Stimulated activated CD4-positive, alpha-beta T cell treated with anti-CD3 and anti-CD28 coated beads, Interleukin-1b, Interleukin-23, amount 100 ng/mL, for 1 hour (primary cell): ENCODE measurements at places on chromosomes 6 and 20.

- no peak for DNase-seq
These were observed 9.7 kb upstream of the TNFRSF6B start for GRCh38 chr20:63686492-63687321.

- DNase-seq, result no peak
These were observed 206.7 kb upstream of the JARID2 start for GRCh38 chr6:15039136-15039535.

GRCh38 chr6:124026694-124027093 is 223.0 kb downstream of the NKAIN2 start:
- no peak for DNase-seq

- DNase-seq, result no peak
These were observed 60.6 kb upstream of the FAM184A start for GRCh38 chr6:119138906-119139541.

DNA sequence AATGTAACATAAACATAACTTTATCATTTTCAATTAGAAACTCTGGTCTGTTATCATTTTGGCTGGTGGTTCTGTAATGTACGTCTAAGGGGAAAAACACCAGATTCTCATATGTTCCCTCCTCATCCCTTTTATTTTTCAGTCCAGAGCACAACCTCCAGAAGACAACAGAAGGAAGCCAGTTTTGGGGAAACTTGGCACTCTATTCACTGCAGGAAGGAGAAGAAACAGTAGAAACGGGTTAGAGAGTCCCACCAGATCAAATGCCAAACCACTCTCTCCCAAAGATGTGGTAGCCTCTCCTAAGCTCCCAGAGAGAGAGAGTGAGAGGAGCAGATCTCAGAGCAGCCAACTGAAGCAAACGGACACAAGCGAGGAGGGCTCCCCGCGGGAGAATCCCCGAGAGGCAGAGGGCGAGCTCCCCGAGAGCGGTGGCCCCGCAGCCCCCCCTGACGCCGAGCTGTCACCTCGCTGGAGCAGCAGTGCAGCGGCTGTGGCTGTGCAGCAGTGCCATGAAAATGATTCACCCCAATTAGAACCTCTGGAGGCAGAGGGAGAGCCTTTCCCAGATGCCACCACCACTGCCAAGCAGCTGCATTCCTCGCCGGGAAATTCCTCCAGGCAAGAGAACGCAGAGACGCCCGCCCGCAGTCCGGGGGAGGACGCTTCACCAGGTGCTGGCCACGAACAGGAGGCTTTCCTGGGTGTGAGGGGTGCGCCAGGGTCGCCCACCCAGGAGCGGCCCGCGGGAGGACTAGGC is 117.8 kb downstream of the RTN4IP1 start:
- DNase-seq, result no peak
